ENCODE measurements at places on chromosomes 2 and 18. TPM values are rescaled to one million over a fixed set of nuclear protein-coding genes. Genes with fewer than 3 reads are reported as not detected.

- no peaks in the 10 kb centered on the region for H3K36me3 ChIP-seq
- DNase-seq, result no peak
- H3K27me3 ChIP-seq, result no peaks in the 10 kb centered on the region
- H3K4me3 ChIP-seq, result no peak overlapping the region
- no peak overlapping the region for H3K27ac ChIP-seq
These were observed 503.9 kb downstream of the IRS1 start for GRCh38 chr2:226295681-226296080.

GRCh38 chr2:53575721-53576124 is 191.9 kb upstream of the CHAC2 start:
- peaks cover 2% of the 10 kb centered on the region for H3K27me3 ChIP-seq
- H3K4me3 ChIP-seq, result no peak overlapping the region
- no peaks in the 10 kb centered on the region for H3K36me3 ChIP-seq
- peak; percentile 11 for DNase-seq
- H3K27ac ChIP-seq, result no peak overlapping the region
- H3K4me1 ChIP-seq, result no peaks in the 10 kb centered on the region

DNA sequence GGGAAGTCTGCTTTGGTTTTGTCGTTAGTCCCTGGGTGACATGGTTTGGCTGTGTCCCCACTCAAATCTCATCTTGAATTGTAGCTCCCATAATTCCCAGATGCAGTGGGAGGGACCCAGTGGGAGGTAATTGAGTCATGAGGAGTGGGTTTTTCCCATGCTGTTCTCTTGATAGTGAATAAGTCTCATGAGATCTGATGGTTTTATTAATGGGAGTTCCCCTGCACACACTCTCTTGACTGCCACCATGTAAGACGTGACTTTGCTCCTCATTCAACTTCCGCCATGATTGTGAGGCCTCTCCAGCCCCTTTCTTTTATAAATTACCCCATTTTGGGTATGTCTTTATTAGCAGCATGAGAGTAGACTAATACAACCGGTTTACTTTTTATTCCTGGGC is 405.8 kb upstream of the ID2 start:
- no peaks in the 10 kb centered on the region for H3K4me1 ChIP-seq
- H3K4me3 ChIP-seq, result no peak overlapping the region
- H3K27me3 ChIP-seq, result no peaks in the 10 kb centered on the region

DNA sequence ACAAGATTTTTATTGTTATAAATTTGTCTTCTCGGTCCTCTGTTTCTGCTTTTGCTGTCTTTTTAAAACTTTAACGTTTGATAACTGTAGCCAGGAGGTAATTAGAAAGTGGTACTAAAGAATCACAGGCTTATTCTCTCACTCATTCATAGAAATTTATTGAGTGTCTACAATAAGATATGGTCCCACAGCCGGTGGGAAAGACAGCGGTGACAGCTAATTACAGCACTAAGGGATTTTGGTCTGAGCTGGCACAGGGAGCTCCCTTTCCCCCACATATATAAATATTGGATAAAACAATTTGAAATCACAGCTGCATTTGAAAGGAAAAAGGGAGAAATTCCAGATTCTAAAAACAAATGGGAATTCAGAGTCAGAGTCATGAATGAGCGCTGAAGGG is 93.1 kb upstream of the CAPN13 start:
- peaks cover 11% of the 10 kb centered on the region for H3K27me3 ChIP-seq
- H3K4me1 ChIP-seq, result peaks cover 4% of the 10 kb centered on the region
- H3K4me3 ChIP-seq, result no peak overlapping the region
- H3K36me3 ChIP-seq, result no peaks in the 10 kb centered on the region

- H3K4me1 ChIP-seq, result no peaks in the 10 kb centered on the region
- H3K27ac ChIP-seq, result no peak overlapping the region
- no peaks in the 10 kb centered on the region for H3K27me3 ChIP-seq
- no peak for DNase-seq
- H3K4me3 ChIP-seq, result no peak overlapping the region
These were observed 29.2 kb upstream of the CCDC178 start for GRCh38 chr18:33469699-33470098.

- H3K36me3 ChIP-seq, result no peaks in the 10 kb centered on the region
- no peak overlapping the region for H3K4me3 ChIP-seq
- H3K27ac ChIP-seq, result no peak overlapping the region
These were observed 415.9 kb downstream of the EPHA4 start for GRCh38 chr2:221156062-221156734.

- no peak overlapping the region for H3K27ac ChIP-seq
- H3K36me3 ChIP-seq, result no peaks in the 10 kb centered on the region
- H3K27me3 ChIP-seq, result no peaks in the 10 kb centered on the region
These were observed 11.2 kb downstream of the RELCH start for GRCh38 chr18:62198259-62198658.

- no peaks in the 10 kb centered on the region for H3K27me3 ChIP-seq
- DNase-seq, result no peak
- no peak overlapping the region for H3K4me3 ChIP-seq
- no peak overlapping the region for H3K27ac ChIP-seq
- H3K4me1 ChIP-seq, result no peaks in the 10 kb centered on the region
- no peaks in the 10 kb centered on the region for H3K36me3 ChIP-seq
These were observed 106.9 kb upstream of the GPC1 start for GRCh38 chr2:240328526-240328925.

DNA sequence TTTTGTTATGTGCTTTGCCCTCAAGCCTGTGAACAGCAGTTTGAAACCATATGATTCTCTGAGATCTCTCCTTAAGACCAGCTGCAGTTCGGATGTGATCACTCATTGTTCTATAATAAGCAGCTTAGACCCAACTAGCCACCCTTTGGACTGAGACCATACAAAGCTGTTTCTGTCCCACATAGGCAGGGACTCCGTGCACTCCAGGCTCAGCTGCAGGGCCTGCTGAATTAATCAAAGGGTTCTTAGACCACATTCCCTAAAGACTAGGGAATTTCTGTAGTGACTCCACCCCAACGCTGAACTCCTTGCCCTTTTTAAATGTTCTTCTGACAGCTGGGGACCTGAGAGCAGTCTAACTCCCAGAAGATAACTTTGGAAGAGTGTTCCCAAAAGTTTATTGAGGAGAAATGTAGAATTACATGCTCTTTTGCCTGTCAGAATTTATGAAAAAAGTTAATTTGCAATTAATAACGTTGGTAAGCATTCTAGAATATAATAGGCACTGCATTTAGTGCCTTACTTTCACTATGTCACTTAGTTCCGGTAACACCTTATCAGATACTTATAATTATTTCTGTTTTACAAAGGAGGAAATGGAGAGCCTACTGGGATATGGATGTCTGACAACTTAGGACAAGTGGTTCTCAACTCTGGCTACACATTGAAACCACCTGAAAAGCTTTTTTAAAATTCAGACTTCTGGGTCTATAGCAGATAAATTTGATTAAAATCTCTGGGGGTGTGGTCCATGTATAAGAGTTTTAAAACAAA is 42.3 kb downstream of the GULP1 start:
- H3K4me3 ChIP-seq, result no peak overlapping the region
- H3K27ac ChIP-seq, result peak overlapping the region; percentile 74
- peaks cover 1% of the 10 kb centered on the region for H3K4me1 ChIP-seq
- H3K36me3 ChIP-seq, result no peaks in the 10 kb centered on the region
- no peak for DNase-seq

CHRNG gene
- not detected for total RNA-seq

ZNF638 gene
- total RNA-seq, result 82.0 TPM

HOXD11 gene
- not detected for total RNA-seq

TRABD2A gene
- 3.1 TPM for total RNA-seq
